ENCODE measurements at places on chromosomes 7 and 10. TPM values are rescaled to one million over a fixed set of nuclear protein-coding genes. Genes with fewer than 3 reads are reported as not detected.

GRCh38 chr7:143308632-143309031, 7.3 kb upstream of the CLCN1 start:
- H3K27ac ChIP-seq, result no peak overlapping the region
- no peaks in the 10 kb centered on the region for H3K27me3 ChIP-seq
- DNase-seq, result no peak
- H3K4me1 ChIP-seq, result peaks cover 38% of the 10 kb centered on the region
- H3K4me3 ChIP-seq, result no peak overlapping the region

GRCh38 chr10:43258562-43259212, 8.2 kb downstream of the RASGEF1A start:
- peaks cover 10% of the 10 kb centered on the region for H3K4me1 ChIP-seq
- no peaks in the 10 kb centered on the region for H3K36me3 ChIP-seq
- no peak overlapping the region for H3K4me3 ChIP-seq
- DNase-seq, result no peak
- peaks cover 10% of the 10 kb centered on the region for H3K27me3 ChIP-seq

GRCh38 chr7:11213266-11213665, 239.6 kb downstream of the PHF14 start:
- no peak for DNase-seq
- peaks cover 8% of the 10 kb centered on the region for H3K27me3 ChIP-seq
- H3K27ac ChIP-seq, result no peak overlapping the region
- H3K4me1 ChIP-seq, result peaks cover 1% of the 10 kb centered on the region

DNA sequence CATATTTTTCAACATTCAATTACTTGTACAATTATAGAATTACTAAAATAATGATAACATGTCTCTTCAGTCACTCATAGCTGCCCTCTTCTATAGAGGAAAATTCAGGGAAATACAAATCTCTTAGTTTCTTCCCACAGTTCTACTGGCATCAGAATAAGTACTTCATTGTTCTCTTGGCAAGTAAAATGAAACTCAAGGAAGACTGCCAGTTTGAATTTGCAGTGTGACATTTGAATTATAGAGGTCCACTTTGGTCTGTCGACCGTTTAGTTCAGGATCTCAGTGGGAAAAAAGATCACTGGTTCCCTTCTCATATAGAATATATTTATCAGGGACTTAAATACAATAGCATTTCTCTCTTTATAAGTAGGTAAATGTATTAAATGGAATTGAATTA, 114.5 kb downstream of the PON1 start:
- no peaks in the 10 kb centered on the region for H3K4me1 ChIP-seq
- no peak for DNase-seq

The LDB3 gene
- not detected for total RNA-seq

The FAM221A gene
- 6.2 TPM for total RNA-seq

The HOXA2 gene
- total RNA-seq, result not detected

The C7orf57 gene
- 0.40 TPM for total RNA-seq

All from activated naive CD8-positive, alpha-beta T cell treated with anti-CD3 and anti-CD28 coated beads, Interleukin-2, amount 10 ng/mL, durations not matched to agents 7 days and 5 days (primary cell).